ENCODE measurements at places on chromosomes 16 and 17.
A peak's percentile ranks its signal among the peaks of the same experiment; 100 is the strongest.

GRCh38 chr17:49987290-49987585 lies 7.8 kb downstream of the DLX3 start:
- no peak for ATAC-seq

- ATAC-seq: peak; percentile 37
Measured at GRCh38 chr17:57045868-57046704, 39.0 kb upstream of the AKAP1 start.

DNA sequence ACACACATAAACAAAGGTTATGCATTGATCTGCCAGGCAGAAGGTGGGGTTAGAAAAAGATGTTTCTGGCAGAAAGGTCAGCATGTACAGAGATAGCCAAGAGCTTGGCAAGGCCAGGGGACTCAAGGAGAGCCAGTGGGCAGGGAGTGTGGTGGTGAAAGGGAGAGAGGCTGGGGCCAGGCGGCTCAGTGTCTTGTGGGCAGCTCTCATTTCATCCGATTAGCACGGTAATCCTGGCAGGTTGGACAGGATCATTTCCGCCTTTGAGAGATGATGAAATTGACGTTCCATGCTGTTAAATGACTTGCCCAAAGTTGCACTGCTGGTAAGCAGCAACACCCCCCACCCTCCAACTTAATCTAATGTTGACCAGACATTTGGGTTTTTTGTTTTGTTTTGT lies 3.6 kb downstream of the CHD9 start:
- ATAC-seq: no peak

DNA sequence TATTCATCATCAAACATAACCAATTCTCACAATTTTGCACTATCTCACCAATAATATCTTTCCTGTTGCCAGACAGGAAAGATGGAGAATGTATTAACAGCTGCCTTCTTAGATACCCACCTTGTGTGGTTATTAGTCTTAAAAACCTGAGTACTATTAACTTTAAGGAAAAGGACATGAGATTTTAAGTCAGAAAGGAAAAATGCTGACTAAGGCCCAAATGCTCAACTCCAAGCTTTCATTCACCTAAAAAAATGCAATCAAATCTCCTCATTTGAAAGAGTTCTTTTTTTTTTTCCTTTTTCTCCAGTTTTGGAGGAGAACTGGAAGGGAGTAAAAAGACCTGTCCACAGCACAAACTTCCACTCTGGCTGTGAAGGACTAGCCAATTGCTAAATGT lies 61.3 kb upstream of the PHOSPHO1 start:
- ATAC-seq: no peak

DNA sequence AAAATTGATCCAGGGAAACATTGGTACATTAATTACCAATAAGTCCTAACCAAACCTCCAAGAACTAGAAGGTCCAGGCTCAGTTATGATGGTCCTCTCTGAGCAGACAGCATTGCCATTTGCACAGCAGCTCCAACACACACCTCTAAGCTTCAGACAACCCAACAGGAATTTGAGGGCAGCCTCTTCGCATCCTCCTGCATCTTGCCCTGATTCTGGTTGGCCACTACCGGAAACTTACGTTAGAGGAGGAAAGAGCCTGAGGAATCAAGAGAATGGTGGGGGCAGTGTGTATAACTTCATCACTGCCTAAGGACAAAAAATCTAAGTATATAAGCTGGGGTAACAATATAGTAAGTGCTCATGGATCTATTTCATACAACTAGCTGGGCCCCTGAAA lies 15.7 kb downstream of the FAM117A start:
- ATAC-seq: no peak

GRCh38 chr16:75627851-75628250 lies 4.8 kb upstream of the ADAT1 start:
- no peak for ATAC-seq

- ATAC-seq: no peak
Measured at GRCh38 chr16:85374571-85374872, 238.6 kb upstream of the GSE1 start.

GRCh38 chr16:66918803-66919568 lies at the start of gene CDH16:
TSS of gene CDH16 (minus strand) at chr16:66918885. CDS start at chr16:66918065, 820 bp downstream.
- ATAC-seq: peak; percentile 9

DNA sequence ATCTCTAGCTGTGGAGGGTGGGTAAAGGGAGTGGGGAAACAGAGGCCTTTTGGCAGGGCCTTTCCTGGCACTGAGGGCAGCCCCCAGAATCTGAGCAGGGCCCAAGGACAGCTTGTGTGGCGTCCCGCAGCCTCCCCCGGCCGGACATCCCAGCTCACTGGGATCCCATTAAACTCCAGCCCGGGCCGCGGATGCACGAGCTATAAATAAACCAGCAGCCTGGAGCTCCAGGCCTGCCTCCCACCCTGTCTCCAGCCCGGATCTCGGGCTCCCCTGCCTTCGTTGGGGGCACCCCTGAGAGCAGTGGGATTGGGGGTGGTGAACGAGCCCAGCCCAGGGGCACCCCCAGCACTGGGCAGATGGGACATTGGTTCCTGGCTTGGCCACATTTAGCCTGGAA lies 13.8 kb upstream of the AATK start:
- ATAC-seq: no peak

DNA sequence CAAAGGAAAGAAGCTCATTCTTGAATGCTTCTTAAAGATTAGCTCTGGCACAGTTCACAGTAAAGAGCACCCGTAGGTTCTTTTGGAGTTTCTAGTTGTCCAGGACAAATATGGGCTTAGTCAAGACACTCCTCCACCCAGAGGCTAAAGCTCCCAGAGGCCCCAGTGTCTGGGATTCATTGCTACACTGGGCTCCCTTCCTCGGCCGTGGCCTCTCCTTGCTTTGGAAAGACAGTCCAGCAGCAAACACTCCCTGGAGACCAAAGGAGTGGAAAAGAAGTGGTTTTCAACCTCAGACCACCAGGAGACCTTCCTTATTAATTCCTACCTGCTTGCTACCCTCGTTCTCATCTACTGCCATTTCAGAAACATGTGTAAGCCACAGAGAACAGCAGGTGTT lies 17.1 kb downstream of the PHB1 start:
- ATAC-seq: no peak

GRCh38 chr16:85220964-85221731 lies 108.9 kb upstream of the CIBAR2 start:
- no peak for ATAC-seq

DNA sequence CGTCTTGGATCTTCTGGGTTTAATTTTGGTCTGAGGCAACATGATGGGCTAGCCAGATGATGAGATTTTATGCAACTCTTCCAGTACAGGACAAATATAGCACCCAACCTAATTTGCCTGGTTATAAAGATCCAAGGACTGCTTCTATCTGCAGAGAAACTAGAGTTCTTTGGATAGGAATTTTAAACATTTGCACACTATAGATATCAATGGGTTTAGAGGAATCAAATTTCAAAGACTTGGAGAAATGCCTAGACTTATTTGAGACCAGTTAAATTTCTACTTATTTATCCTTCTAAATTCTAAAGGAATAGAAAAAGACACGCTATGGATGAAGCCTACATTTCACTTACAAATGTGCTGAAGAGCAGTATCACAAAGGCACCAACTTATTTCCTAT lies 12.6 kb downstream of the PMFBP1 start:
- ATAC-seq: no peak

- ATAC-seq: no peak
Measured at GRCh38 chr17:28317966-28318758, 838 bp upstream of the TMEM97 start.

DNA sequence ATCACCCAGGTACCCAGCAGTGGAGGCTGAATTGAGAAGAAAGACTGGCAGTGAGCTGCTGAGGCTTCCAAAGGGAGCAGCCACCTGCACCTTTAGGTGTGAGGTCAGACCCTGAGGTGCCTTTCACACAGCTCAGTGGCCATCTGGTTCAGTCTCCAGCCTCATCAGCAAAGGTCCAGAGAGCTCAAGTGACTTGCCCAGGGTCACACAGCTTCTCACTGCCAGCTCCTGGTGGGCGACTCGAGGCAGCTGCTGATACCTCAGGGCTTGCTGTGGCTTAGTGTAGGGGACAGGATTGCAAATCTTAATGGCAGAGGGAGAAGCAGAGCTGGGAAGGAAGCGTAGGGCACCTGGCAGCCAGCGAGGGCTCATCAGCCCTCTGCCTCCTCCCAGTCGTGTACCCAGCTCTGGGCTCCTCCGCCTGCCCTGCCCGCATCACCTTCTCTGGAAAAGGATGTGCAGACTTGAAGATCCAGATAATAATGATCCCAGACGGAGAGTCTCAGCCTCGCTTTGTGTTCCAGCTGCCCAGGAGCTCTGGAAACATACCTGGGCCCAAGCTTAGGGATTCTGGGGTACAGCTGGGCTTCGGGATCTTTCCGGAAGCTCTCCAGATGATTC lies 165.3 kb upstream of the GSE1 start:
- no peak for ATAC-seq

GRCh38 chr16:16120382-16121184 lies 102.7 kb downstream of the ABCC6 start:
- peak; percentile 34 for ATAC-seq

GRCh38 chr16:29925105-29925756 lies 795 bp downstream of the KCTD13 start:
- ATAC-seq: peak; percentile 27

- no peak for ATAC-seq
Measured at GRCh38 chr17:44904001-44904984, 5.0 kb upstream of the EFTUD2 start.

DNA sequence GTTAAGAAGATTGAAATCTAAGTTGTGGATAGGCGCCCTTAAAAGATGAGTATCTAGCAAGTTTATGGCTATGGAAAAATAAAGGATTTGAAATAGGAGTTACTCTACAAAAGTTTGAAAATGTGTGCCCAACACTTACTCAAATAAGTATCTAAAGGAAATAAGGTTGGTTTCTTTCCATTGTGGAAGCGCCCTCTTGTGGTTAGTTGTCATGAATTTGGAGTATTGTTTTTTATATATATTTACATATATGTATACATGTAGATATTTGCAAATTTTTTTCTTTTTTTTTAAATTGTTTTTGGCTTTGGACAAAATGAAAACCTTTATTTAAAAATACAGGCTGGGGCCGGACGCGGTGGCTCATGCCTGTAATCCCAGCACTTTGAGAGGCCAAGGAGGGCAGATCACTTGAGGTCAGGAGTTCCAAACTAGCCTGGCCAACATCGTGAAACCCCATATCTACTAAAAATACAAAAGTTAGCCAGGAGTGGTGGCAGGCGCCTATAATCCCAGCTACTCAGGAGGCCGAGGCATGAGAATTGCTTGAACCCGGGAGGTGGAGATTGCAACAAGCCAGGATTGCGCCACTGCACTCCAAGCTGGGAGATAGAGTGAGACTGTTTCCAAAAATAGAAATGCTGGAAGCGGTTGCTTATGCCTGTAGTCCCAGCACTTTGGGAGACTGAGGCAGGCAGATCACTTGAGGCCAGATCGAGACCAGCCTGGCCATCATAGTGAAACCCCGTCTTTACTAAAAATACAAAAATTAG lies 24.0 kb upstream of the VPS4A start:
- ATAC-seq: no peak

DNA sequence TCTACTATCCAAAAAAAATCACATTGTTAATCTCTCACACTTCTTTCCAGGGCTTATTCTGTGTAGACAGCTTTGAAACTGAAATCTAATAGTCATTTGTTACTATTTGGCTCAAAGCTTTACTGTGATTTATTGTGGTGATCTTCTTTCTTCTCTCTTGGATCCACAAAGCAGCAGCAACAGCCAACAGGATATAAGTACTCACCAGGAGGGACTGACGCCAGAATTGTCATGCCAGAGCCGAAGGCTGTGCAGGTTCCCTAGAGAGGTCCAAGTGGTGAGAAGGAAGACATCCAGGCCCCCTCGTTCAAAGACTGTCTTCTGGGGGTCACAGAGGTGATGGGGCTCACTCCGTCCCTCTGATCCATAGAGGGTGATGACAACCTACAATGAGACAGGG lies 33.3 kb downstream of the PKD1L3 start:
- no peak for ATAC-seq

DNA sequence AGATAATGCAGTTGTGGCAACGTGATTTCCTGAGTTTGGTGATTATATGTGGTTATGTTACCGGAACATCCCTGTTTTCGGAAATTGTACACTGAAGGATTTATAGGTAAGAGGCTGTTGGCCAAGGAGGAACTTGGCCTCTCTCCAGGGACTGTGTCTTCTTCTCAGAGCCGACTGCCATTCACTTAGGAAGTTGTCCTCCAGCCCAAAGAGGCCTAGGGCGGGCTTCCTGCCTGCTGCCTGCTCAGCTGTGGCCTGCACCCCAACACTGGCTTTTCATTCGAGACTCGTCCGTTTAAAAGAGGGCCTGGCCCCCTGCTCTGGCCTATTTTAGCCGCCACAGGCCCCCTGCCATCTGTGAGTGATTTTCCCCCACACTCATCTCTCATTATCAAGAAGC lies 64.3 kb downstream of the ZDHHC7 start:
- no peak for ATAC-seq

DNA sequence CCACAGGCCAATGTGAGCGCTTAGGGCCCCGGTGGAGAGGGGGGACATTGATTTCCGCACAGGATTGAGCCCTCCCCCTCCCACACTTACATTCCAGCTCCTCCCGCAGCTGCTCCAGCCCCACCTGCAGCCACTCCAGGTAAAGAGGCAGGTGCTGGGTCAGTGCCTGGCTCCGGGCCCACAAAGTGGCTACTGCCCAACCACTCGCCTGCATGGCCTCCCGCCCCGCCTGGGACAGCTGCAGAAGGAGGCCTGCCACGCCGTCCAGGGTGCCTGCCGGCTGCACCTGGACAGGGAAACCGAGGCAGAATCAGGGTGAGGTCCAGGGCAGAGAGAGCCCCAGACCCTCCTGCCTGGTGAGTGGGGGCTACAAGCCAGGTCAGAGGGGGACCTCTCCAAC lies 46.3 kb downstream of the RMI2 start:
- no peak for ATAC-seq

- ATAC-seq: no peak
Measured at GRCh38 chr16:31224092-31224955, 7.4 kb upstream of the PYDC1 start.

DNA sequence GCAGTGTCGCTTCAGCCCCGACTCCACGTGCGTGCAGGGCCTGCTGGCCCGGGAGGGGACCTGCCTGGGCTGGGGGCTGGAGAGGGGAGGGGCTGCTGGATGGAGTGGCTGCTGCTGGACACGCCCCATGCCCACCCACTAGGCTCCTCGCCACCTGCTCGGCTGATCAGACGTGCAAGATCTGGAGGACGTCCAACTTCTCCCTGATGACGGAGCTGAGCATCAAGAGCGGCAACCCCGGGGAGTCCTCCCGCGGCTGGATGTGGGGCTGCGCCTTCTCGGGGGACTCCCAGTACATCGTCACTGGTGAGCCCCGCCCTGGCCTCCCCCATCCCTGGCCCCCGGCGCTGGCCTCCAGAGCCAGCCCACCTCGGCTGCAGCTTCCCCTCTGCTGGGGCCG lies 2.4 kb downstream of the BRICD5 start:
- no peak for ATAC-seq

DNA sequence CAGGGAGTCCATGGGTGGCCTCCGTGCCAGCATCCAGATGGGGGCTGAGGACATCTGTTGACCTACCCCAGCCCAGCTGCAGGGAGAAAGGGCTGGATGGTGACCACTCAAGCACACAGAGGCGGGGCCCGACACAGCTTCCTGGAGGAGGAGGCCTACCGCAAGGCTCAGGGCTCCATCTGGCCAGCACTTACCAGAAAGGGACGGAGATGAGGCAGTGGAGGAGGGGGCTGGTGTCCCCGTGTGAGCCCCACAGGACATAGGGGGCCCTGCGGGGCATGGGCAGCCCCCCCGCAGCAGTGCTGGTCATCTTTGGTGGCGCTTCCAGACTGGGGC lies 147.5 kb upstream of the CIBAR2 start:
- no peak for ATAC-seq

- ATAC-seq: no peak
Measured at GRCh38 chr16:48619547-48619946, 9.6 kb upstream of the N4BP1 start.
